Activated T-cell treated with anti-CD3 and anti-CD28 coated beads, Interleukin-2, amount 50 U/mL, for 24 hours (primary cell): ENCODE measurements at places on chromosomes 2 and 18.

GRCh38 chr2:232937278-232937906 lies 67.3 kb downstream of the SNORC start:
- no peak for DNase-seq

DNA sequence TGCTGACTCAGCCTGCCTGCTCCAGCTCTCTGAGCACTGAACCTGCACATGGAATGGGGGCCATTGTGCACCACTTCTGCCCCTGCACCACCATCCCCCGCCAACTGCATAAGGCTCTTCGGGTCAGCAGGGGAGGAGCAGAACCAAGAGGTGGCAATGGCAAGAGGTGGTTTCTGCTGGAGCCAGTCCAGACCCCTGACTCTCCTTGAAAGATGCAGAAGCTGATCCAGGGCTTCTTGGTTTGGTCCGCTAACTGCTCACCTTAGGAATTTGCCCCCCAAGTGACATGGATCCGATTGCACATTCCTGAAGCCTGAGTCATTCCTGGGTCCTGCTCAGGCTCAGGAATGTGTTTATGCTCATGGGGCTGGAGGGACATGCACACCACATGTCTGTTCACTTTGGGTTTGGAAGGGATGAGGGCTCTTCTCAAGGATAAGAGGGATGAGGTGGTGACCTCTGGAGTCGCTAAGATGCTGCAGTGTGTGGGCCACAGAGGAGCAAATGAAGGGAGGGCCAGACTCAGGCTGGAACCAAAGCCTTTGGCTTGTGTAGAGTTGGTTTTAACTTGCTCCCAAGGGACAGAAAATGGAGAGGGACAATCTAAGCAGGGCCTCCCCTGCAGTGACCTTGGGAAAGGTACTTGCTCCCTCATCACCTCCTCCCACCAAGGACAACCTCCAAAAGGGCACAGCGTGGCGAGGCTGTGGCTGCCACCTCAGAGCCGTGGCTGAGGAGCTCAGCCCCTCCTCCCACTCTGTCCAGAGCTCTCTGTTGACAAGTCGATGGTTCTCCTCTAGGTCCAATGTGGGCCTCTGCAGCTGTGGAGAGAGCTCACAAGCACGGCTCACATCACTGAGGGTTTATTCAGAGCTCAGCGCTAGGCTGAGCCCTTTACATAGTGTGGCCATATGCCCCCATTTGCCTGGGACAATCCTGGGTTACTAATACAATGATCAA lies 66.2 kb downstream of the HS1BP3 start:
- no peak for DNase-seq

DNA sequence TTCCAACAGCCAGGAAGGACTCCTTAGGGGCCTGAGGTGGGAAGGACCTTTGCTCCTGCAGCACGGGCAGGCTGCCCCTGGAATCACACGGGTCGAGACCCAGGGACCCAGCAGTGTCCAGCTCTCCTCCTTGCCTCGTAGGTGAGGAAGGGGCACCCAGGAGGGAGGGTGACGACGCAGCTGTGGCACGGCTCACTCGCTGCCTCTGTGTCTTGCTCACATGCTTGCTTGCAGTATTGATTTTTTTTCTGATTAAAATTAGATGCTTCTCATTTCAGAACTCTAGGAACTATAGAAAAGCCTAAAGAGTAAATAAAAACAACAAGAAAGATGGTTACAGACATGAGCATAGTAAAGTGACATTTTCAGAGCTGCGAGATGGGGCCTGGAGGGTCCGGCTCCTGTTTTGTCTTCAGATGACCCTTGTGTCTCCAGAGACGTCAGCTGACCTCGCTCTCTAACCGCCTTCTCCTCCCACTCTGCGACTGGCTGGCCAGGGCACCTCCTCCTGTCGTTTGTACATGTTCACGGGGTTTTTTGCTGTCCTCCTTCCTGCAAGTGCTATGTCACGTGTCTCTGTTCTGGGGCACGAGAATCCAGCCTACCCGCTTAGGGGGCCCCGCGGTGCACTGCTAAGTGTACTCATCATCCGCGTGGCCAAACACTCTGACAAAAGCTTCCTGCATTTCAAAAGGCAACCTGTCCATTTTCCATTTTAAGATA lies 65.7 kb upstream of the ZNF236 start:
- no peak for DNase-seq

DNA sequence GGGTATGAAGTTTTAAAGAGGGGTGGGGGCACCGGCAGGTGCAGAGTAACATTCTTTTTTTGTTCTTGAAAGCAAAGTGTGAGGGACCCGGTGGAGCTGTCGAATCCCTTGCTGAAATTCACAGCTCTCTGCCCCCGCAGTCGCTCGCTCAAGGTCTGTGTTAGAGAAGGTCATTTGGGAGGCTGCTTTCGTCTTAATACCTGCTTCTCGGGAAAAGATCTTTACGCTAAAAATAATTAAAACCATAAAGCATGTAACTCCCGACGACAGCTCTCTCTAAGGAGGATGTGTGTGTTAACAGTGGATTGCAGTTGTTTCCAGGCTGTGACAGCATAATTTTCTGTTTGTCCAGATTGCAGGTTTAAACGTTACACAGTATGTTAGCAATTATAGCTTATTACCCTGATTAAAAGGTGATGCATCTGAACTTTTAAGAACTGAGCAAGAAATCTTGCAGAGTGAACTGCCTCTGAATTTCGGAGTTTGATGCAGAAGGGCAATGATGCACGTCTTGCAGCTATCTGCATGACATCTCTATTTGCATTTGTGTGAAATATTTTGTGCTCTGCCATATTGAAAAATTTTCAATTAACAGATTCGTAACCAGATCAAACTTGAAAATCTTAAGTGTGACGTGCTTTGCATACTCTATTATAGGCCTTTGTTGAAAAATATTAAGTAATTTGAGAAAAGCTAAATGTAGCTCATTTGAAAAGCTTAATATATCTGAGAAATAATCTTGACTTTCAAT lies 954 bp downstream of the RAPGEF4 start:
- DNase-seq = no peak

GRCh38 chr2:41947701-41948396 lies 100.0 kb upstream of the PKDCC start:
- no peak for DNase-seq

- peak; percentile 54 for DNase-seq
These were observed 120.4 kb downstream of the ZNF516 start for GRCh38 chr18:76374330-76375281.

DNA sequence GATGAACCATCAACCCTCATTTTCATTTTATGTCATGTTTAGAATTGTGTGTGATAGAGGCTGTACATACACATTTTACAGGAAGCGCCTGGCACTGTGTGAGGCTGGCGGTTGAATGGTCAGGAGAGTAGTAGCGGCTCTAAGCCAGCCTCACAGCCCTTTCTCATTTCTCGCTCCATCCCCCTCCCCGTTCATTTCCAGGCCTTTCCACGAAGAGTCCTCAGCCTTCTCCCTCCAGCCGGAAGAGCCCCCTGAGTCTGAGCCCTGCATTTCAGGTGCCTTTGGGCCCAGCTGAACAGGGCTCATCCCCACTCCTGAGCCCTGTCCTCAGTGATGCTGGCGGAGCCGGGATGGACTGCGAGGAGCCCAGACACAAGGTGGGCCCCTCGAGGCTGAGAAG lies 51.8 kb downstream of the STK25 start:
- DNase-seq = no peak
